ENCODE measurements at places on chromosomes 3 and 15.

- DNase-seq = no peak
These were observed 50.1 kb downstream of the CADPS start for GRCh38 chr3:62824965-62825592.

- DNase-seq = no peak
These were observed 641.8 kb downstream of the FHIT start for GRCh38 chr3:60609446-60609845.

- no peak for DNase-seq
These were observed 15.9 kb upstream of the DRD3 start for GRCh38 chr3:114194750-114195149.

GRCh38 chr15:28075573-28075972 is 23.5 kb downstream of the OCA2 start:
- DNase-seq = no peak

GRCh38 chr3:139978966-139979365 is 44.0 kb downstream of the CLSTN2 start:
- no peak for DNase-seq

GRCh38 chr3:101200461-101200860 is 119.9 kb downstream of the IMPG2 start:
- no peak for DNase-seq

- no peak for DNase-seq
These were observed 95.2 kb downstream of the CLDN1 start for GRCh38 chr3:190227064-190227463.

DNA sequence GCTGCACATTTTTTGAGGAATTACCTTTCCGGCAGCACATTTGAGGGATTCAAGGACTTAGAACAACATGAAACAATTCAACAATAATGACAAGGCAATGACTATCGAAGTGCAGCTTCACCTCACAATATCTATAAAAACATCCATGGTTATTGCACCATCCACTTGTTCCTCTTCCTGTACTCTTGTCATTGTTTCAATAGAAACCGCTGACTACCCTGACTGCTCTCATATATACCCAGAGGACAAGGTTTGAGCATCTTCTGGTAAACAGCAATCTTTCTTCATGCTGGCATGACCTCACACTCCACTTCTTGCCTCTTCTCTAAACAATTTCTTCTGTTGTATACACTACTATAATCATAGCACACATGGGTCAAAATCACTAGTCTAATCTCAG is 864.9 kb downstream of the FHIT start:
- no peak for DNase-seq

DNA sequence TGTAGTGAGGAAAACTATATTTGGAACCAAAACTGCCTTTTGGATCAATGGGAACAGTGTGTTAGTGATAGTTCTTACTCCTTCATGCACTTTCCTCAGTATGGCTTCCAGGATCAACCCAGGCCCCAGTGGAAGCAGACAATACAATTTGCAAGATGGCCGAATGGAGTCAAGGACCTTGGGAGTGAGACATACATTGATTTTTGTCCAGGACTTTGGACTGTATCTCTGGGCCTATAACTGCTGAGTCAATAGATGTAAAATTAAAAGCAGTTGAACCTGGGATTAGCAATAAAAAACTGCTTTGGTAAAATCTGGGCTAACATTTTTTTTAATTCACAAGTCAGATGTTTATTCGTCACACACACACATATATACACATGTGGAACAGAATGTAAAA is 1.8 kb downstream of the ARRDC4 start:
- DNase-seq = no peak

GRCh38 chr3:4408958-4409357 is 58.1 kb downstream of the SUMF1 start:
- no peak for DNase-seq

DNA sequence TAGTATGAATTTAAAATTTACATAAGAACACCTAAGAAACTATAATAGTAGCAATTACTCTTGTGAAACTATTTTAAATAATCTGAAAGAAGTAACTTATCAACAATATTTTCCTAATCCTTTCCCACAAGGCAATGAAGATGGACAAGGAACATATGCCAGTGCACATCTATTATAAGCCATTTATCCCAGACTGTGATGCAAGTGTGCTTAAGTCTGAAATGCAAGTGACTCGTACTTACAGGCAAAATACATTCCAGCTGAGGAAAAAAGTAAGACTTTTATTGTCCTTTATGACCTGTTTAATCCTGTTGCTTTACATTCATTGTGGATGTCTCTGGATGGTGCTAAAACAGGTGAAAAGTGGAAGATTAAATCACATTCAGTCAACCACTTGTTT is 709.4 kb downstream of the ZNF385D start:
- no peak for DNase-seq

- no peak for DNase-seq
These were observed 13.6 kb downstream of the LRRC3B start for GRCh38 chr3:26636096-26636727.

DNA sequence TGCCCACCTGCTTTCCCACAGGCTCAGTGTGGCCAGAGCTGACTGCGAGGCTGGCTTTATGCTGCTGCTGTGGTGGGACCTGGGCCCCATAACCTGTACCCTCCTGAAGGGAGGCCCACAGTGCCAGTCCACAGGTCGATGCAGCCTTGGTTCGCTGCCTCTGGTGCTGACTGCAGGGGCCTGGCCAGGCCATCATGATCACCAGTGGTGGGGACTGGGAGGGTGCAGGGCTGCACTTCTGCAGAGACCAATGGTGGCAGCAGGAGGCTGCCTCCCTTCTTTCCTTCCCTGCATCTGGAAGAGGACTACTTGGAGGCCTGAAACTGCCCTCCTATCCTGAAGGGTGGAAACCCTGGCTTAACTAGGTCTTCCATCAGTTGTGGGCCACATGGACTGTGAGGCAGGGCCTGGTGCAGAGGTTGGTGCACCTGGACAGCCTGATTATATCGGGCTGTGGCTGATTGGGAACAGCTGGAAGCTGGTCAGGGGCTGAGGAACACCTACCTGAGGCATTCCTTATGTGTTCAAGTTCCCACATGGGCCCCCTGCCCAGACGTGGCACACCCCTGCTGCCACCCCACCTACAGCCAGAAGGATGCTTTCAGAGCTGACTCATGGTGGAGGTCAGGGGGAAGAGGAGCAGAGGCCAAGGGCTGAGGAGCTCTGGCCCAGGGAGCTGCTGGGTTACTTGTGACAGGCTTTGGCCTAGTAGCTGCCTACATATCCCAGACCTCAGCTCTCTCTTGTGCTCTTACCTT is 29.8 kb downstream of the POMGNT2 start:
- DNase-seq = no peak

- no peak for DNase-seq
These were observed 614.8 kb downstream of the ZIC1 start for GRCh38 chr3:148023994-148024393.

GRCh38 chr3:190532731-190533203 is 18.9 kb downstream of the IL1RAP start:
- DNase-seq = peak; percentile 50

DNA sequence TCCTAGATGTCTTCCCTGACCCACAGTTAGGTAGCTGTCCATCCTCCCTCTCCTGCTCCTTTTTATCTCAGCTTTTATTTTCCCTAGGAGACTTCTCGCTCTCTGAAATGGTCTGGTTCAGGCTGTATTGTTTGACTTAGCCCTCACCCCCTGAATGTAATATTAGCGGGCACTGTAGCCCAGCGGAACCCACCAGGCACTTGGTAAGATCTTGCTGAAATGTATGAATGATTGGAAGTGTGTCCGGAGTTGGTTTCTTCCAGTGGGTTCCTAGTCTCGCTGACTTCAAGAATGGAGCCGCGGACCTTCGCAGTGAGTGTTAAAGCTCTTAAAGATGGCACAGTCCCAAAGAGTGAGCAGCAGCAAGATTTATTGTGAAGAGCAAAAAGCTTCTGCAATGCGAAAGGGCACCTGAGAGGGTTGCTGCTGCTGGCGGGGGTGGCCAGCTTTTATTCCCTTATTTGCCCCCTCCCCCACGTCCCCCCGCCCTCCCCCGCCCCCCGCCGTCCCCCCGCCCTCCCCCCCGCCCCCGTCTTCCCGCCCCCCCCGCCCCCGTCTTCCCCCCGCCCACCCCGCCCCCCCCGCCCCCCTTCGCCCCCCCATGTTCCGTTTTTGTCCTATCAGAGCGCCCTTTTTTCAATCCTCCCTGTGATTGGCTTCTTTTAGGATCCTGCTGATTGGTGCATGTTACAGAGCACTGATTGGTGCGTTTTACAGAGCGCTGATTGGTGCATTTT is 694 bp upstream of the EEFSEC start:
- no peak for DNase-seq

DNA sequence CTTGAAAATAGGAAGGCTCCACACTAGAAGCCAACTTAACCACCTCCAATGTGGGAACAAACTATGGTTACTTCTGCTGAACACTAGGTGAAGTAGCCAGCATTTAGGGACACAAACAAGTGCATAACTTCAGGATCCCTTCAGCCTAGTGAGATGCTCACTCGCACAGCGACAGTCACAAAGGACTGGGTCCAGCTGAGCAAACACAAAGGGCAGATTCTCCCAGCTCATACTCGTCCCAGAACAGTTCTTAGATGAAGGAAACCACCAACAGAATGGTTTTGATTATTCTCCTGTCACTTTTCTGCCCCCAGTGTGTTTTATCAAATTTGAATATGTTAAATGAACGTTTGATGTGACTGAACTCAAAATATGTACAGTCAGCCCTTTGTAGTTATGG is 201.6 kb downstream of the KCNAB1 start:
- no peak for DNase-seq

GRCh38 chr15:48330105-48330785 is 984 bp upstream of the DUT start:
- no peak for DNase-seq

DNA sequence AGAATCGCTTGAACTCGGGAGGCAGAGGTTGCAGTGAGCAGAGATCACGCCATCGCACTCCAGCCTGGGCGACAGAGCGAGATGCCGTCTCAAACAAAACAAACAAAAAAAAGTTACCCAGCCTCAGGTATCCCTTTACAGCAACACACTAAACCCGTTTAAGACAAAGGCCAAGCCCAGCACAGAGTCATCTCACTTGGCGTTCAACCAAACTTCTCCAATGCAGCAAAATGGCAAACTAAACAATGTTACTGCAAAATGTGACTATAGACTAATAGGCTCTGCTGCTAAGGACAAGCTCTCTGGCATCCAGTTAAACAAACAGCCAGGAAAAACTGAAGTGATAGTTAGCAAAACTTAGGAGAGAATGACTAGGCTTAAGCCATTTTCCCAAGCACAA is 6.4 kb upstream of the FAM219B start:
- DNase-seq = no peak

DNA sequence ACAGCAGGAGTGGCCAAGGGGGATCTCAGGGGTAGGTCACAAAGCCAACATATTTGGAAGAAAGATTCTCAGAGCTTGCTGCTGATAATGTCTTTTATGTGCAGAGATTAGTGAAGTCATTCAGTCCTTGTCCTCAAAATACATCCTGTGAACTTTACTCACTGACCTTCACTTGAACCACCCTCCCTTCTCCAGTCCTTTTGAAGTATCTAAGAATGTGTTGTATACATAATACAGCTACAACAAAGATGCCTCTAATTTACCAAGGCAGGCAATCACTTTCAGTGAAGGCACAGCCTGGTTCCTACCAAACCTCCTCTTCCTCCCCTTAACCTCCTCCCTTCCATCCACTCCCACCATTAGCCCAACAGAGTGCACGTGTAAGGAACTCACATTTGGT is 38.3 kb downstream of the ETV5 start:
- no peak for DNase-seq

DNA sequence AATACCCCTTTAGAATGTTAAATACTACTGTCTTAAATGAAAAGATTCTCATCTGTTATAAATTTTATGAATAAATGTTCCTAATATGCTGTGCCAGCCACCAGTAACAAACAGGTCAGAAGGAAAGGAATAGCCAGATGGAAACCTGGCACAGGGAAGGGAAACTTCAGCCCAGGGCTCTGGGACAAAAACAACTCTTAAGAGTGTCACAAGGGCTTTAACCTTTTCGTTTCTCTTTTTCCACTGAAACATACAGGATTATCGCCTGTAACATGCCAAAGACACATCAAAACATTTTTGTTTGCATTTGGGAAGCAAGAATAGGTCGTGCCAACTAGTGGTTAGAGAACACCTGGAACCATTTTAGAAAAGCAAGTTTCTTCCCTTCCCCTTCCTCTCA is 109.0 kb upstream of the NEDD4 start:
- DNase-seq = no peak

- peak; percentile 53 for DNase-seq
These were observed 2.8 kb upstream of the HERC1 start for GRCh38 chr15:63836579-63836978.

DNA sequence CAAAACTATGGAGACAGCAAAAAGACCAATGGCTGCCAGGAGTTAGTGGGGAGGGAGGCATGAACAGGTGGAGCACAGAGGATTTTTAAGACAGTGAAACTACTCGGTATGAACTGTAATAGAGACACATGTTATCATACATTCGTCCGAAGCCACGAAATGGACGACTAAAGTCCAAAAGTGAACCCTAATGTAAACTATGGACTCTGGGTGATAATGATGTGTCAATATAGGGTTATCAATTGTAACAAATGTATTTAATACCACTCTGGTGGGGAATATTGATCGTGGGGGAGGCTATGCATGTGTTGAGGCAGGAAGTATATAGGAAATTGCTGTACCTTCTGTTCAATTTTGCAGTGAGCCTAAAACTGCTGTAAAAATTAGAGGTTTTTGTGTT is 107.0 kb downstream of the CPN2 start:
- no peak for DNase-seq
